ENCODE measurements at places on chromosomes 2 and 18.
A peak's percentile ranks its signal among the peaks of the same experiment; 100 is the strongest.

DNA sequence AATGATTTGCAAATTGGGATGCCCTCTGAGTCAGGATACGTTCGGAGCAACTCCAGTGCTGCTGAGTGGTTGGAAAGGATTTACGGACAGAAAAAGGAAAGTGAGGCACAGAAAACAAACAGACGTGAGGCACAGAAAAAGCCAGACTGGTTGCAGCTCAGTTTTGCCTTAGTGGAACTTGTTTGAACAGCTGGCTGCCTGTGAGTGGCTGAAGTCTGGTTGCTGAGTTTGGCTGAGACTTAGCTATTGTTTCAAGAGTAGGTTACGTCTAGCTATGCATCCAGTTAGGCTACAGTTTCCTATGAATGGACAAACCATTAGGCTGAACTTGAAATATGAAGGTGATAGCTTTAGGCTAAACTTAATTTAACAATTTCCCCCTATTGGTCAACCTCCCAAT, 256.6 kb downstream of the VAPA start:
- no peak for DNase-seq

- no peak for DNase-seq
Measured at GRCh38 chr18:69387186-69387585, 13.5 kb upstream of the DOK6 start.

DNA sequence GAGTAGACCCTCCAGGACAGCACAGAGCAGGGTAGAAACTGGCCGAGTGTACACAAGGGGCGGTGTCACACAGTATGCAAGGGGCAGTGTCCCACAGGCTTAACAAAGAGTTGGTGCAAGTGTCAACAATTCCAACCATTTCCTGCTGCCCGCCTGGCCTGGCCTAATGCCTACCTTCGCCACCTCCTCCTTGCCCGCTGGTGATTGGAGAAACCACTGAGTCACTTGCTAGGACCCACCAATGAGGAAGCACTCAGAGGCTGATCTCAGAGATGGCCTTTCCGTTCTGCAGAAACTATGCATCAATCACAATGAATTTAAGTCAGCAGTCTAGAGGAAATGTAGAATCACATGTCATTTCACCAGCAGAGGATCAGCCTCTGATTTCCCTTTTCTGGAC, 263.3 kb upstream of the PKDCC start:
- no peak for DNase-seq

- no peak for DNase-seq
Measured at GRCh38 chr2:100285691-100286090, 36.6 kb downstream of the LONRF2 start.

DNA sequence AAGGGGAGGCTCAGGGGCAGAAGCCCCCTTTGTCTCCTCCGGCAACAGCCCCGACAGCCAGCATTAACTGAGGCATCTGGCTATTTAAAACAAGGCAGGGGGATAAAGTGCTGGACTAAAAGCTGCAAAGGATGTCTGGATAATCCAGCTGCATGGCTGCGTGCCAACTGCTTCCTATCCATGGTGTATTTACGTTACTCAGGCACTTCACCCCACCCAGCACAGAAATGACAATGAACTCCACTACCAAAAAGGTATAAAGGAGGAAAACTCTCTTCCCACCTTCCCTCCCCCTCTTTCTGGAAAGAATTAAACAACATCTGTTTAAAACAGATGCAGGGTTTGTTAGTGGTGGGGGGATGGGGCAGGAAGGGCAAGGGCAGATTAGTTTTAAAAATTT, 82.5 kb downstream of the SPRED2 start:
- DNase-seq = no peak

- no peak for DNase-seq
Measured at GRCh38 chr2:65678779-65679391, 246.5 kb upstream of the SPRED2 start.

- DNase-seq = no peak
Measured at GRCh38 chr2:191012845-191013681, 908 bp downstream of the STAT1 start.

GRCh38 chr2:216730871-216731270, 35.5 kb upstream of the IGFBP5 start:
- no peak for DNase-seq

GRCh38 chr2:129656081-129656598, 323.3 kb upstream of the RAB6C start:
- DNase-seq = no peak

DNA sequence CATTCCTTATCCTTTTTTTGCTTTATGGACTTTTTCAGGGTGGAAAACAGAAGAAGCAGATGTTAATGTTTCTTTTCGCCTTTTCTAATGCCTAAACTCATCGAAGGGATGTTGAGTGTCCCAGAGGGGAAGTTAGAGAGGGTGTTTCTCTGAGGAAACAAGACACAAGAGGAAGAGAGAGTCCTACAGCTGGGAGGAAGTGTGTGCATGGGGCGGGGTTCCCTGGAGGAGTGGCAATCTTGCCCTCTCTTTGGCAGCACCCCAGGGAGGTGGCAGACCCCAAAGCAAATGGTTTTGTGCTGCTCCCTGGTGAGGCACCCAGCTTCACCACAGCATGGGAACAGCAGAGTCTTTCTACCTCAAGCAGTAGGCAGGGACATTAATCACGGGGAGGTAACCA, 377.6 kb downstream of the RND3 start:
- no peak for DNase-seq

- DNase-seq = no peak
Measured at GRCh38 chr2:175837046-175837445, 165.0 kb downstream of the LNPK start.

DNA sequence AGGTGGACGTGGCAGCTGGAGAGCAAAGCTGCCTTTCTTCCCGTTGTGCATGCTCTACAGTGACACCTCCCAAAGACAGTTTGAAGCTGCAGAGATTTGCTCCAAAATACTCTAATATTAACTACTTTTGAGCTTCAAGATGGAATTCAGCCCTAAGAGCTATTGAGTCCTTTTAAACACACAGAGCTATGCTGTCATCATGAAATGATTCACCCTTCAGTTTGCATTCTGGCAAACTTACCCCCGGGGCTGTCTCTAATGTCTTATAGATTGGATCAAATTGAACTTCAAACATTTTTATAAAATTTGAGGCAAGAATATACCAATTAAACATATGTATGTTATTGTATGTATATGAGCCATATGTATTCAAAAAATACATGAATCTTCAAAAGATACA, 110.7 kb upstream of the EFEMP1 start:
- no peak for DNase-seq

GRCh38 chr2:198065322-198065721, 260.9 kb downstream of the PLCL1 start:
- DNase-seq = no peak

GRCh38 chr2:73907840-73908452, 15.1 kb downstream of the ACTG2 start:
- peak; percentile 17 for DNase-seq

DNA sequence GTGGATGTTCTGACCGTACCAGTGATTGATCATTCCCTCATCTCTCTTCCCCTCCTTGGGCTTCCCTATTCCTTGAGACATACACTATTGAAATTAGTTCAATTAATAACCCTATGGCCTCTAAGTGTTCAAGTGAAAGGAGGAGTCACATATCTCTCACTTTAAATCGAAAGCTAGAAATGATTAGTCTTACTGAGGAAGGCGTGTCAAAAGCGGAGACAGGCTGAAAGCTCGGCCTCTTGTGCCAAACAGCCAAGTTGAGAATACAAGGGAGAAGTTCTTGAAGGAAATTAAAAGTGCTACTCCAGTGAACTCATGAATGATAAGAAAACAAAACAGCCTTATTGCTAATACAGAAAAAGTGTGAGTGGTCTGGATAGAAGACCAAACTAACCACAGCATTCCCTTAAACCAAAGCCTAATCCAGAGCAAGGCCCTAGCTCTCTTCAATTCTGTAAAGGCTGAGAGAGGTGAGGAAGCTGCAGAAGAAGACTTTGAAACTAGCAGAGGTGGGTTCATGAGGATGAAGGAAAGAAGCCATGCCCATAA, 144.4 kb upstream of the LYPD6 start:
- DNase-seq = no peak

DNA sequence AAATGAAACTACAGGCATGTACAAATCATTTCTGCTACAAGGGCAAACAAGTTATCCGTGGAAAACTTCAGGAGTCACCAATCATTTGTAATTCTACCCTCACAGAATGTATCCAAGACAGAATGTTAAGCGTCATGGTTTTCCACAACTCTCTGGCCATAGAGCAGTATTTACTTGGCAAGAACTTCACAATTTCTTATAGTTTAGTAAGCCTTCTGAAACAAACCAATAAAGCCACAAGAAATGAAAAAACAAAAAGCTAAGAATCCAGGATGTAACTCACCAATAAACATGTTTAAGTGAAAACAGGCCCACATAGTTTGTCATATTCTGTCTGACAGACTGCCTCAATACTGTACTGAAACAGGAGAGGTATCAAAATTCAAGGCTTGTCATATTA, 70.3 kb downstream of the LNPK start:
- DNase-seq = no peak

DNA sequence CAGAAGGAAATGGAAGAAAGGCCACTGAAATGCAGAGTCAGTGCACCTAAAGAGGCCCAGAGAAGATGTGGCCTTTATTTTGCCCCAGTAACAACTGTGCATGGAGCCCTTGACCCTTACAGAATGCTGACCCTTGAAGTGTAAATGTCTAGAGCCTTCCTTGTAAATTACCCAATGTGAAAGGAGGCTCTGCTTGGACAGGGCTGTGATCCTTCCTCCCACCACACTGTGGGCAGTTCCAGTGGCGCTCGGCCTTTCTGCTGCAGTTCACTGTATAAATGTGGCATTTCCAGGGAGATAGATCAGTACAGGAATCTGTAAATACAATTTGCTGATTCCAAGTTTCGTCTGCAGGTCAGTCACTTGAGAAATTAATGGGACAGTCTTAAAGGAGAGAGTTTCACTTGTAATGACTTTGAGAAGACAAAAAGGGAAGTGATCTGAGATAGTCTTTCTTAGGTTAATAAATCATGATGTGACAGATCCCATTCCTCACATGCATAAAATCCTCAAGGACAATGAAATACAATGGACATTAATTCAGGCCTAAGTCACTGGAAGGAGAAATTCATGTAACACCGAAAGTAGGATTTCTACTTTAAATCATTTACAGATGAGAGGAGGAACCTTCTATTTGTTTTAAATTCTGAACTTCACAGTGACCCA, 133.8 kb upstream of the LMAN1 start:
- no peak for DNase-seq

DNA sequence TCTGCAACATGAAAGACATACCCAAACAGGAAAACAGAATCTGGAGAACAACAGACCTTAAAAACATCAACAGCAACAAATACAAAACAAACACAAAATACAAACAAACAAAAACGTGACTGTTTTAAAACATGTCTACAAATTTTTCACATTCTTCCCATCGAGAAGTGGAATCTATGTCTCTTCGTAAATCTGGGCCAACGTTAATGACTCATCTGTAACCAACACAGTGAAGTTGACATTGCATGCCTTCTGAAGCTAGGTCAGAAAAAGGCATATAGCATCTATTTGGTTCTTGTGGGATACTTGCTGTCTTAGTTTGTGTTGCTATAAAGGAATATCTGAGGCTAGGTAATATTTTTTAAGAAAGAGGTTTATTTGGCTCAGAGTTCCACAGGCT, 269.0 kb upstream of the FBXO11 start:
- no peak for DNase-seq

DNA sequence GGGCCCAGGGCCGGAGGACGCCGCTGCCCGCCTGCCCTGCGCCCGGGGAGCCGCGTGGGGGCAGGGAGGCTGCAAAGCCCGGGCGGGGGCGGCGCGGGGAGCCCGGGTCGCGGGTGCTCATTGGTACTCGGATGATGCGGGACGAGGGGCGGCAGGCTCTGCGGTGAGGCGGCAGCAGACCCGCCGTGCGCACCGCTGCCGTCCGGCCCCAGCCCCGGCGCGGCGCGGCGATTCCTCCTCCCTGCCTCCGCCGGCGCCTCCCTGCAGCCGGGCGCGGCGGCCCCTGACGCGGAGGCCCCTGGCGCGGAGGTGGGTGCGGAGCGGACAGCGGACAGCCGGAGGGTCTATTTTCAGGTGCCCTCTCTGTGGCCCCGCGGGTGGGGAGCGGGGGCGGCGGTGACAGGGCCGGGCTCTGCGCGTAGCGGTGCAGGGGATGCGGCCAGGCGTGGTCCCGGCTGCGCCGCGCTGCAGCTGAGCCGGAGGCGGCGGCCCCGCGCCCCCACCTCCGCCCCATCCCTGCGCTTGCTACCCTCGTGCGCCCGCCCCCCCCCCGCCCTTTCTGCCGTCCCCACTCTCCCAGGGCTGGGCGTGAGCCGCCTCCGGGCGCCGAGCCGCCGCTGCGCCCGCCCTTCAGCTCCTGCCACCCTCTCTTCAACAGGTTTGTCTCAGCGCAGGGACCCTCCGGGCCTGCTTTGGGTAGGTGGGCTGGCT, 640 bp downstream of the SPTBN1 start:
- DNase-seq = no peak

DNA sequence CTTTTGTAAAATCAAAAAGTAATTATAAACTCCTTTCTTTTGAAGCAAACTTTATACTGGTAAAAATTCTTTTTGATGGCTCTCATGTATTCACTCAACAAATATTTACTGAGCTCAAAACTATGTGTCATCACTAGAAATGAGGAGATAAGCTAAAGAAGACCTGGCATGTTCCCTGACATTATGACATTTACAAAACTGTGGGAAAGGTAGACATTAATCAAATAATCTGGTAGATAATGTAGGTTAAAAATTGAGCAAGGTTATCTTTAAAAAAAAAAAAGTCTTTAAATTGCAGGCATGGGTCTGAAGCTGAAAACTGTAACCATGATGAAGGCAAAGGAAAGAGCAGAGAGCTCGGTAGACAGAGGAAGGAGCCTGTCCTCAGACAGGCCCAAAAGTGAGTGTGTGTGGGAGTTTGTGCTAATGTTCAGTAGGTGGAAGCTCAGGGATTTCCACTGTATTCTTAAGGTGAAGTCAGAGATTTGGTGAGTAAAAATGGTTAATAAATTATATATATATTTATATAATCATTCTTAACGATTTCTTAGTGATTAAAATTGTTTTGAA, 612.9 kb downstream of the LRP1B start:
- no peak for DNase-seq

DNA sequence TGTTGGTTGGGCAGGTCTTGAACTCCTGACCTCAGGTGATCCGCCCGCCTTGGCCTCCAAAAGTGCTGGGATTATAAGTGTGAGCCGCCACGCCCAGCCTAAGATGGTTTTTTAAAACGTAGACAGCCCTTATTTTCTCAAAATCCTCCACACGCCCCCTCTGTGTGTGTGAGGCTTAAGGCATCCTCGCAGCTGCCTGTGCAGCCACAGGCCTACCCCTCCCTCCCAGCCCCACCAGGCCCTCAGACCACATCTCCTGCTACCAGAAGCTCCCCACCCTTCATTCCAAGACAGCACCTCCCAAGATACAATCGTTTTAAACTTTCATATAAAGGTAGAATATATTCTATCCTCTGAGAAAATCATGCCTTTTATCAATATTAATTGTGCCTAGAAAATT, 4.8 kb downstream of the ANO7 start:
- DNase-seq = no peak

Data from activated T-helper 9 cell treated with anti-CD3 and anti-CD28 coated beads, Interleukin-2, amount 50 U/mL, for 16 hours (primary cell).